ENCODE measurements at places on chromosomes 2 and 18.

DNA sequence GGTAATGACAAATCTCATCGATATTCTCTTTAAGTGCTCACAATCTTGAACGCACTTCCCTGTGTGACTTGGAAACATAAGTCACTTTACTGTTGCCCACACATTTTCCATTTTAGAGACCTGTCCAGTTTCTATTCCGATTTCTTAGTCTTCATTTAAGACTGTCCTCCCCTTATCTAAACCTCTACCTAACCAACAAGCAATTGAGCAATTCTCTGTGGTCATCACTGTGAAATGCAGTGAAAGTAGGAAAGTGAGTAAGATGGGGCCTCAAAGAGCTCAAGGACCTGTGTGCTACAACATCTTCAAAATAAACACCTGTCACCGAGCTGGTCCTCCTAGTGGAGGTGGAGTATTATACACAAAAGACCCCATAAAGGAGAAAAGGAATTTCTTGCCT, 184.4 kb downstream of the CNTNAP5 start:
- no peak for DNase-seq

DNA sequence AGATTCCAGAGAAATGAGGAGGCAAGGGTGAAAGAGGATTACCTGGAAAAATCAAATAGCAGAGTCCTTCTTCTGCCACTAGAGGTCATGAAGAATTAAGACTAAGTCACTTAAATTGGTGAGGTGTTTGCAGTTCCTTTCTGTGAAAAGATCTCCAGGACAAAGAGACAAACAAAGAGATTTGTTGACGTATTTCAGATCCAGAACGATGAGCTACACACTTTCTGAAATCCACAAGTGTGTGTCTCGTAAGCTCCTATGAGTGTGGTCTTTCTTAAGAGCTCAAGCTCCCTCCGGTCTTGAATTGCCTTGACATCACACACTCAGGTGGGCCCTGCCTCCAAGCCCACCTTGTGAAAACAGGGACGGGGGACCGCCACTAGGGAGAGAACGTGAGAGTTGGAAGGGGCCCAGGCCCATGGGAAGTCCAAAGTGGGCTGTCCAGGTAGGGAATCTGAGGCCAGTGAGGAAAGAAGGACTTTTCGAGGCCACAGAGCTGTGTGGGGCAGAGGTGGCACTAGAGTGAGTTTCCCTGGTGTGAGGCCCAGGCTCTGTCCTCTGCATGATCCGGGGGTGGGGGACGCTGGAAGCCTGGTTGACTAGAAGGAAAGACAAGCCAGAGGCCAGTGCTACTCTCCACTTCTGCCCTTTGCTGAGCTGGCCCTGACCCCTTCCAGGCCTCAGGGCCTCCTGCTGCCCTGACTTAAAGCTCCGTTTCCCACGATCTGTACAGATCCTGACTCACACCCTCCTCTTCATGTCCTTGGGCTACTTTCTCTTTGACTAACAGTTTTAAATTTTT, 168.1 kb upstream of the NCK2 start:
- peak; percentile 2 for DNase-seq

DNA sequence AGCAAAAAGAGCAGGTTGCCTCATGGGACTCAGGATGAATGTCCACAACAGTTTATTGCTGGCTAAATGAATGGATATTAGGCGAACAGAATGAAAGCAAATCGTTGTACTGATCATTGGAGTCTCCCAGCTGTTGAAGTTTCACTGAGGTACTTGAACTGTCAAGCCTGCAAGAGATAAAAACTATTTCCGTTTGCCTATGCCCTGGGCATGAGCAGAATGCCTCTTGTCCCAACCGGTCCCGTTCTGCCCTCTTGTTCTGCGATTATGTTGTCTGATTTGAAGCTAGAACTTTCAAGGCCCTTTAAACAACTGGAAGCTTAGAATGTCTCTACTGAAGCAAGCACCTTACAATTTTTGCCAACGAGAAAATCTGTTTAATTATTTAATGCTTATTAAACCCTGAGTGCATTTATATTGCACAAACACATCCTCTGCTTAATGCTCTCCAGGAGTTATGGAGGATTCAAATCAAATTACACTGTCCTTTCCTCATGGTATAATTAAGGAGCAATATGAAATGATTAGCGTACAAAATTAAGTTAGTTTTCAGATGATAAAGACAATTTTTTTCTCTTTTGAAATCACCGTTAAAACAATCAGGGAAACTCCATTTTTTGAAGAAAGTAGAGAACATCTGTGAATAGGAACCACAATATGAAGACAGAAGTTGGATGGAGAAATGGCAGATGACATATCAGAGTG, 17.7 kb downstream of the QPCT start:
- DNase-seq: no peak

GRCh38 chr2:196530910-196531309, 108.6 kb upstream of the CCDC150 start:
- no peak for DNase-seq

GRCh38 chr2:17849275-17849674, 29.2 kb upstream of the KCNS3 start:
- no peak for DNase-seq

DNA sequence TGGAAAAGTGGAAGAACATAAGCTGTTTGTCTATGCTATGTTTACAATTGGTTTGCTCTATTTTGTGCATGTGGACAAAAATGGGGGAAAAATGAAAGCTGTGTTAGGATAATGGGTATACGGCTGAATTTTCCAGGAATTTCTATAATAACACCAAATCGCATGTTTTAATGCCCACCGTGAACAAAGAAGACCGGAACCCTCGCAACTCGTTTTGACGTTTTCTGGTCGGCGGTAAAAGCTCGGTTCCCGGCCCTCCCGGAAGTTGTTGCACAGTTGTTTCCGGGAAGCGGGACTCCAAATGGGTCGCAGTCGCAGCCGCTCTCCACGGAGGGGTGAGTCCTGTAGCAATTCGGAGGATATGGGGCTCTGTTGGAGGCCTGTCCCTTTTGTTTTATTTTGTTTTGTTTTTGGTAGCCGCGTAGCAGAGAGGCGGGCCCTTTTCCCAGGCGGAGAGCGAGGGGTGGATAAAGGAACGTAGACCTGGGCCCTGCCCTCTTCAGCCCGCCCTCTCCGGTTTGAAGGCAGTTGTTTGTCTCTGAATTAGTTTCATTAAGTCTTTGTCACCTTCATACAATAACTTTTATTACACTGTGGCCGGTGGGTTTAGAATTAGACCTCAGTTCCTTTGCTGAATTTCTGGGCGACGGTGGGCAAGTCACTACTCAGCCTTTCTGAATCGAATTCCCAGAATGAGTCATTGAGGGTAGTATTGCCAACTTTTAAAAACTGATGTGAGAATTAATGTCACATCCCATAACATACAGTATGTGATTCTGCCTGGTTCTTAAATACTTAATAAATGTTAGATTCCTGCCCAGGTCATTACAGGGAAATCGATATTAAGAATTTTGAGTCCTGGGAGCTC, at the start of gene SNRNP27:
SNRNP27 (plus strand) TSS at position 273 of the 868 bp plus-strand sequence; CDS start at position 302, 29 bp downstream.
- DNase-seq: peak; percentile 38

DNA sequence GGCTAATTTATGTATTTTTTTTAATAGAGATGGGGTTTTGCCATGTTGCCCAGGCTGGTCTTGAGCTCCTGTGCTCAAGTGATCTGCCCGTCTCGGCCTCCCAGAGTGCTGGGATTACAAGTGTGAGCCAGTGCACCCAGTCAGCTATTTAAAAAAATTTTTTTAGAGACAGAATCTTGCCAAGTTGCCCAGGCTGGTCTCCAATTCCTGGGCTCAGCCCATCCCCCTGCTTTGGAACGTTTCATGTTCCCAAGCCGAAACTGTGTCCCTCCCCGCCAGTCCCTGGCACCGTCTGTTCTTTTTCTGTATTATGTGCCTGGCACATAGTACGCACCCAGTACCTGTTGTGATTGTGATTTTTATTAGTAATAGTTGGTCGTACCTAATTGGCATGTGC, 63.1 kb upstream of the MGAT5 start:
- DNase-seq: no peak

DNA sequence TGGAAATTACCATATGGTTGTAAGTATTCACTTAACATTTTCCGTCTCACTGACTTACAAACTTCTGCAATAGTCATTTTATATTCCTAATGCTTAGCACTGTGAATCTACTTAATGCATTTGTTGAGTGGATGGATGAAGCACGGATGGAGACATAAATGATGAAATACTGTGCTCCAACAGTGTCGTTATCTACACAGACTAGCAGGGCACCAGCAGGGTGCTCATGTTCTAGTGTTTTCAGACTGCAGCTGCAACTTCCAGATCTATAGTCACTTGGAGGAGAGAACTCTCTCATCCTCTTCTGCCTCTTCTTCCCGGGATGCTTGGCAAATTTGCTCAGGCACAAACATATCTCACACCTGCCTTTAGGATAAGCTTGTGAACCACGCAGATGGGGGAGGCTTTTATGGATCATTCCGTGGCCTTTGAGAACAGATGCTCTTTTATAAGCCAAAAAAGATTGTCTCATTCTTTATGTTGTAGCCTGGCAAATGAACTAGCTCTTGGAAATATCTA, 797.7 kb downstream of the MBD2 start:
- no peak for DNase-seq

DNA sequence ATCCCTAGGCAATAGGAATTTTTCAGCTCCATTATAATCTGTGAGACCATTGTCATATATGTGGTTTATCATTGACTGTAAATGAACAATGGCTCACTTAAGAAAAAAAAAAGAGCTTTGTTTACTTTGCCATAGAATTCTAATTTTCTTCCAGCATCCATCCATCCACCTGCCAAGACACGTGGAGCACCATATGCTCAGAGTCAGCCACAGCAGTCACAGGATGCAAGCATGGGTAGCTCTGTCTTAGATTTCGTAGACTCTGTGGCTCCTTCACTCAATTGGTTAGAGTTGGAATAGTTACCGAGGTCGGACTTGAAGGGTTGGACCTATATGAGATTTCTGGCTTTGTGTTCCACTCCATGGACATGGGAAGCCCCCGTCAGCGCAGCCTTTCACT, 75.6 kb downstream of the COA5 start:
- no peak for DNase-seq

DNA sequence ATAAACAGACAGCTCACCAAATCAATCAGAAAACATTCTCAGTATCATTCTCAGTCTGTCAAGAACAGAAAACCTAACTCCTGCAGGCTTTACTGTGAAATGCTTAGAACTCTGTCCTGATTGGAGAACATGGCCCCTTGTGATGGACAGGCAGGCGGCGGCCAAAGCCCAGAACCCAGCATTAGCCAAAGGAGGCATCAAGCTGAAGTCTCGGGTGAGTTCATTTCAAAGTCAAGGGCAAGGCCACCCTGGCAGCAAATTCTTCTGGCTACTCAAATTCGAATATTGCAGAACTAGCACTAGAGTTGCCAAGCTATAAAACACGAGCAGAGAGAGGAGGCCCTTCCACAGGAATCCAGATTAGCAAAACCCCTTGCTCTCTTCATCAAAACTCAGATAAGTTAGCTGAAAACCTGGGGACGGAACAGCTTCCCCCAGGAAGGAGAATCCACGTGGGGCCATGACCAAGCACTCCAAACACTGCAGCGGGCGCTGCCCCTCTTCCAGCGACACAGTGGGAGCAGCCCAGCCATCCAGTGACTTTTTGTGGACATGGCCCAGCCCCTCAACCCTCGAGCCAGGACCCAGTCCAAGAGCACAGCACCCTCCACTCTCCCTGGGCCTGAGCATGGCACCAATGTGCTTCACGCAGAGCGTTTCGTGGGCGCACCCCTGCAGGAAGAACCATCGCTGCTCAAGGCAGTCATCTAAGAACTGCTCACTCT, 98.6 kb downstream of the HDAC4 start:
- DNase-seq: no peak

DNA sequence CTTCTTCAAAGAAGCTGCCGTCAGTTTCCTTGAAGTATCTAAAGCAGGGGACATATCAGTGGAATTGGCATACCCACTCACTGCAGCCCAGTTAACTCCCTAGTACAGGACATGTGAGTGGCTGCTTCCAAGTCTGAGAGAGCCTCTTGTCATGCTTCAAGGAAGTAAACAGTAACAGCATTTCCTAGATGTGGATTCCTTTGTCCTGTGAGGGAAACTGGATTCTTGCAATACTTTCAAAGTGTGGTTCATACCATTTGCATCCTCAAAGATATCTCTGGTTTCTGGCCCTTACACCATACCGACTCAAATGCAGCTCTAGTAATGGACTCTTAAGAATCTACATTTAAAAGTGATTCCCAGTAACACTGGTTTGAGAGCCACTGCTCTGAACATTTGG, 87.2 kb downstream of the ESCO1 start:
- DNase-seq: no peak

DNA sequence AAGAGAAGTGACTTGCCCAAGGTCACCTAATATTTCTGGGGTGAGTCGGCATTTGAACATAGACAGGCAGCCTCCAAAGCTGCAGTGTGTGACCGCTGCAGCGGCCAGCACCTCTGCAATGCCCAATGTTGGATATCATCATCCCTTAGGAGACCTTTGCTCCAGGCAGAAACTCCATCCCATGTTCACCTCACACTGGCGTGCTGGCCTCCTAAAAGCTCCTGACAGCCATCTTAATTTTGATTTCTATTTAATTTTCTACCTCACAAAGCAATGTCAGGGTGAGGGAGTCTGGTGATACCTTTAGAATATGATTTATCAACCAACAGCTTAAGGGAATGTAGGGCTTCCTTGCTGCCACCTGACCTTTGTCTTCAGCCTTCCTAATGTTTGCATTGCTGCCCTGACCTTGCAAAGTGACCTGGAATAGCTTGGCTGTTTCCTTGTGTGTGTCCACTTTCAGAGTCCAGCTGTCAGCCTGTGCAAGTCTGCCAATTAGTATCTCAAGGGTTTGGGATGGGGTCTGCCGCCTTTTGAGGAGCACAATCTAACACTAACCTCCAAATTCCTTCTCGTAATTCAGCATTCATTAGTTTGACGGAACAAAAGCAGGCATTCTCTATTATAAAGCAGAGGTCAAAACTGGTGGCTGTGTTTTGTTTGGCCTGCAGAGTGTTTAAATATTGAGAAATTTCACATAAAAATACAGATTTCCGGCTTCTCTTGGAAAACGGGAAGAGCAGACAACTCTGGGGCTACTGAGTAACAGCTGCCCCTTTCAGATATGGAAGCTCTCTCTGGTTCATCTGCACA, 127.6 kb downstream of the PLEKHM3 start:
- DNase-seq: no peak

GRCh38 chr2:217901835-217902378, 100.9 kb downstream of the TNS1 start:
- DNase-seq: no peak

GRCh38 chr2:235520787-235521186, 26.9 kb downstream of the AGAP1 start:
- no peak for DNase-seq

GRCh38 chr2:172698041-172698863, 37.4 kb upstream of the RAPGEF4 start:
- no peak for DNase-seq

- DNase-seq: no peak
Measured at GRCh38 chr2:84556190-84556589, 39.9 kb downstream of the DNAH6 start.

- DNase-seq: no peak
Measured at GRCh38 chr2:29022679-29023078, 41.6 kb downstream of the TOGARAM2 start.
